ENCODE measurements at places on chromosomes 2 and 18.

- no peak for DNase-seq
These were observed 34.9 kb upstream of the RNF138 start for GRCh38 chr18:32056613-32057358.

GRCh38 chr18:45566025-45566740 is 49.1 kb upstream of the SLC14A2 start:
- DNase-seq, result peak; percentile 91

- DNase-seq, result no peak
These were observed 6.2 kb downstream of the ANKRD23 start for GRCh38 chr2:96837575-96837974.

DNA sequence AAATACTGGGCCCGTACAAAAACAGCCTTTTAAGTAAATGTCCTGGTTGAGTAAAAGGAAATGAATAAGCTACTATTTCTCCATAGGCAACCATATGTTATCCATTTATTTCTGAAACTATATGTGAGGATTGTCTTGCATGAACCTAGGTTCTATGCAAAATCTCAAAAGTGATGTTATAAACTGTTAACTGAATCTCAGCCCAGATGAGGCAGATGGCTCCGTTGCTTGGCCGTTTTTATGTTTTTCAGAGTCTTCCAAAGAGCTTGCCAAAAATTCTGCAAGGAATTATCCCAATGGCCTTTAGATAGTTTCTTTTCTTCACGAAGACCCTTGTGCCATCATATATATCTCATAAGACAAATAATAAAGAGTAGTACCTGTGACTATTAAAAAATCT is 1669.5 kb upstream of the DDX18 start:
- no peak for DNase-seq

GRCh38 chr2:12432985-12433625 is 283.6 kb upstream of the TRIB2 start:
- DNase-seq, result no peak

- no peak for DNase-seq
These were observed 216.8 kb upstream of the HNMT start for GRCh38 chr2:137747509-137747908.

DNA sequence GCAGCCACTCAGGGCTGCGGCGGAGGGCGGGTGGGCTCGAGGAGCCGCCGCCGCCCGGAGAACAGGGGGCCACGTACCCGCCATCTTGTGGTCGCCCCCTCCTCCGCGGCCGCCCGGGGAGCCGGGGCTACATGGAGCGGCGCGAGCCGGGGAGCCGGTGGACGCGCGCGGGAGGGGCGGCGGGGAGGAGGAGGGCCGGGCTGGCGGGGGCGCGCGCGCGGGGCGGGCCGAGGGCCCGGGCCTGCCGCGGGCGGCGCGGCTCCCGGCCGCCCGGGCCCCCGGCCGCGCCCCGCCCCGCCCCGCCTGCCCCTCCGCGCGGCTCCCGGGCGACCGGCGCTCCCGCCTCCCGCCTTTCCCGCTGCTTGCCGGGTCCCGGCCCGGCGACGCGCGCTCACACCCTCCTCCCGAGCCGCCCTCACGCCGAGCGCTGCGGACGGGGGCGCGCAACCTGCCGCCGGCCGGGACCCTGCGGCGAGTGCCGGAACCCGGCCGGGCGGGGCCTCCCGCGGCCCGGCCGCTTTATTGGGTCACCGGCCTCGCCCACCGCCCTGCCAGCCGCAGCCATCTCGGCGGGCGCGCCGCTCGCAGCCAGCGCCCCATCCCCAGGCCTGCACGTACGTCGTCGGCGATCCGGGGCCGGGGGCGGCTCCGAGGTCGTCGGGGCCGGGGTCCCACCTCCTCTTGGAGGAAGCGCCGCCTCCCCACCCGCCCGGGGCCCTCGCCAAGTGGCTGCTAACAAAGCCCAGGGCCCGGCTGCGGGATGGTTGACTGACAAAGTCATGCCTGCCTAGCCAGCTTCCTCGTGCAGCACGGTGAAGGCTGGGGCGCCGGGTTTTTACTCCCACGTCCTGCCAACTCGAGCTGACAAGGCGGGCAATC is at the start of gene PPP4R1:
TSS of gene PPP4R1 (minus strand) at position 159 of the 879 bp plus-strand sequence. CDS start at position 84, 75 bp downstream.
- DNase-seq, result peak; percentile 93

DNA sequence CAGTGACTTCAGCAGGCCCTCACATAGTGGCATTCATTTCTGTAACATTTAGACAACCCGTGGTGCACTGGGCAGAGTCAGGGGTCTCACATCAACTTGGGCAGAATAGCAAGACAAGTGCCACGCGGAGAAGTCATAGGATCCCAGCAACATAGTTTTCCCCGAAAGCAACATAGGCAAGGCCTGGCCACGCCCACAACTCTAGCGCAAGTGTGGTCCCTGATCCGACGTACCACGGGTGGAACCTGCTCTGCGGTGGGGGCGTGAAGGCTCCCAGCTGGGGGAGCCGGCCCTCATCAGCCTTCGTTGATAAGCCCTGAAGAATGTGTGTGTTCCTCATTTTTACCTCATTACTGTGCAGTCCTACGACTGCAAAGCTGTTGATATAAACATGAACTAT is 261.2 kb downstream of the EIPR1 start:
- DNase-seq, result no peak

DNA sequence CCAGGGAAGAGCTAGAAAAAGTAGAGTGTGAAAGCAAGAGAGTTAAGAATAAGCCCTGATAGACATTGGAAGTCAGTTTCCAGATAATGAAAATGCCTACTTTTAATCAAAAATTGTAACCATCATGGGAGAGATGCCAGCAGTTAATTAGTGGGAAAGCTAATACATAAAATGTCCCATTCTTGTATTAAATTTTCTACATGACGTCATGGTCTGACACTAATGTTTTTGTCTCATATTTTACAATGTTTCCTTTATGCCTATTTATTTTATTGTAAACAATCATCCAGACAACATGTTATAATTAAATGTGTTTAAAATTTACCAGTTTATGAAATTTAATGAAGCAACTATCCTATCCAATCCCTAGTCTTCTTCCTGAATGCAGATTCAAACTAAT is 26.3 kb upstream of the CCDC178 start:
- no peak for DNase-seq

- DNase-seq, result no peak
These were observed 4.9 kb downstream of the DLGAP1 start for GRCh38 chr18:4450065-4450658.

DNA sequence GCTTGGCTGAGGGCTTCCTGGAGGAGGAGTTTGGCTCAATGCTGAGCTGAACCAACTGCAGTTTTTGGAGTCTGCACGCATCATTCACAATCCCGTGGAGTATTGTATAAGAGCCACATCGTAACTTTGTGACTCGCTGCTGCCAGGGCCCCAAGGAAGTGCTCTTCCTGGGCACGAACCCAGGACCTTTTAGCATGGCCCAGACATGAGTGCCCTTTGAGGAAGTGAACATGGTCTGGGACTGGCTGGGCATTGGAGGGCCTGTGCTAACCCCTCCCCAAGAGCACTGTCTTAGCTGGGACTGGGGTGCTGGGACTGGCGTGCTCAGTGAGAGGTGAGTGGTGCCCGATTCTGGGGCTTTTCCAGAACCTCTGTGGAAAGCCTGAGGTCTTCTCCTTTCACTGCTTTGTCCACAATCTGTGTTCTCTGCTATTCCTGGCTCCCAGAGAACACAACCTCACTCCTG is 88.6 kb downstream of the LIPG start:
- no peak for DNase-seq

GRCh38 chr18:76441668-76442412 is 53.2 kb downstream of the ZNF516 start:
- no peak for DNase-seq

DNA sequence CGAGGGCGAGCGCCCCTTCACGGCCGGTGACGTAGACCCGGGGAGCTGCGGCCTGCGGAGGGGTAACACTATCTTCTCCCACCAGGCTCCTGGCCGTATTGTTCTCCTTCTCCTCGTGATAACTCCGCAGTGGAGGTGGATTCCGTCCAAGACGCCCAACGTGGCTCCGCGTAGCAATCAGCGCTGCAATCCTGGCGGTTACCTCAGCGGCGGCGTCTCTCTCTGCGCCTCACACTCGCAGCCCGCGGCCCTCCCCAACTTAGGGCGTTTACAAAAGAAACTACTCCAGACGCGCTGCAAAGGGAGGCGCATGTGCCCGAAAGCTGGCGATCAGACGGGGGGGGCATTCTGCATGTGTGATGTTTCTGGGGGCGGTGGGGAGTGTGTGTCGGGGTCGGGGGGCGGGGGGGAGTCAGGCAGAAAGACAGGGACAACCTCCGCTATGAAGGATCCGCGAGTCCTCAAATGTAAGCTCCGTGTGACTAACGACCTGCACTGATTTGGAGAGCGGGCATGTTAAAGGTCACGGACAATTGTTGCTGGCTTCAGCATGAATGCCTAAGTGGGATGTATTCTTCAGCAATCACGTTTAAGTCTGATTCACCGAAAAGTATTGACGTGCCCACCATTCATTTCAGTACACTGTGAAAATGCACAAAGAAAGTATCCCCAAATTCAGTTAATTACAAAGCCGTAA is 1.3 kb upstream of the ZNF516 start:
- DNase-seq, result peak; percentile 70

- DNase-seq, result no peak
These were observed 90.2 kb downstream of the EHD3 start for GRCh38 chr2:31324016-31324633.

GRCh38 chr18:42745931-42746330 is 369.6 kb downstream of the RIT2 start:
- DNase-seq, result no peak

DNA sequence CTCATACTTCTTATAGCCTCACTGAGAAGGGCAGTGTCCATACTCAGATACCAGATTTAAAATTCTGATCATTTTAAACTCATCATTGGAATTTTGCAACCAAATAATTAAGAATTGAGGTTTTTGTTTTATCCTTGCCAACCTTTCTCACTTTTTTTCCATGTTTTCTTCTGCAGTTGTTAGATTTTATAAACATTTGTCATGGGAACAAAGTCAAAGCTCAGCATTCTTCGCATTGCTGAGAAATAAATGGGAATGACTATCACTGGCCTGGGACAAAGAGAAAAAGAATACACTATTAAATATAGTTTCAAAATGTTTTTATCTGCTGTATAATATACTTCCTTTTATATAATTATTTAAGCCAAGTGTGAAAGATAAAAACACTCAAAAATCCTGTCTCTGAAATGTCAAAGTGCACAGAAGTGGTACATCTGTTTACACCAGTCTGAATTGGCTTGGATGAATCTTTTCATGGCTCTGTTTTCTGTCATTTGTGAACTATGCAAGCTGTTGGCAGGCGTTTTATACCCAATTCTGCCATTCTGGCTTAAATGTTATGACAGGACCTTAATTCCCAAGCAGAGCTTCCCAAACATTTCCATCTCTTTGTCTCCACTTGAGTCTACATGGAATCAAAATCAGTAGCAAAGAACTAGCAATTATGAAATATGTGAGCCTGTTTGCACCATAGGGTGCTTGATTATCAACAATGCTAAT is 249.3 kb upstream of the SYT4 start:
- DNase-seq, result peak; percentile 16

DNA sequence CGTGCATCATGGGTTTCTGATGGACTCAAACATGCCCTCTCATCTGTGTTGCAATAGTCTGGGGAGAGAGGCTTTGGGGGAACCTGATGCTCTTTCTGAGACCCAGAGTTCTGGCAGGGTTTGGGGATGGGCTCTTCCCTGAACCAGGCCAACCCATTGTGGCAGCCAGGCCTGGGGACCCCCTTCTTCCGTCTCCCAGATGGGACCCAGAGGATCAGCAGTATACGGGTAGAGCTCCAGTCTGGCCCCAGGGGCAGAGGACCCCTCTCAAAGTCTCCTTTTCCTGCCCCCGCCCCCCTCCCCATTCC is 333.7 kb downstream of the DYSF start:
- no peak for DNase-seq

- DNase-seq, result no peak
These were observed 148.5 kb downstream of the FHOD3 start for GRCh38 chr18:36446059-36446458.

DNA sequence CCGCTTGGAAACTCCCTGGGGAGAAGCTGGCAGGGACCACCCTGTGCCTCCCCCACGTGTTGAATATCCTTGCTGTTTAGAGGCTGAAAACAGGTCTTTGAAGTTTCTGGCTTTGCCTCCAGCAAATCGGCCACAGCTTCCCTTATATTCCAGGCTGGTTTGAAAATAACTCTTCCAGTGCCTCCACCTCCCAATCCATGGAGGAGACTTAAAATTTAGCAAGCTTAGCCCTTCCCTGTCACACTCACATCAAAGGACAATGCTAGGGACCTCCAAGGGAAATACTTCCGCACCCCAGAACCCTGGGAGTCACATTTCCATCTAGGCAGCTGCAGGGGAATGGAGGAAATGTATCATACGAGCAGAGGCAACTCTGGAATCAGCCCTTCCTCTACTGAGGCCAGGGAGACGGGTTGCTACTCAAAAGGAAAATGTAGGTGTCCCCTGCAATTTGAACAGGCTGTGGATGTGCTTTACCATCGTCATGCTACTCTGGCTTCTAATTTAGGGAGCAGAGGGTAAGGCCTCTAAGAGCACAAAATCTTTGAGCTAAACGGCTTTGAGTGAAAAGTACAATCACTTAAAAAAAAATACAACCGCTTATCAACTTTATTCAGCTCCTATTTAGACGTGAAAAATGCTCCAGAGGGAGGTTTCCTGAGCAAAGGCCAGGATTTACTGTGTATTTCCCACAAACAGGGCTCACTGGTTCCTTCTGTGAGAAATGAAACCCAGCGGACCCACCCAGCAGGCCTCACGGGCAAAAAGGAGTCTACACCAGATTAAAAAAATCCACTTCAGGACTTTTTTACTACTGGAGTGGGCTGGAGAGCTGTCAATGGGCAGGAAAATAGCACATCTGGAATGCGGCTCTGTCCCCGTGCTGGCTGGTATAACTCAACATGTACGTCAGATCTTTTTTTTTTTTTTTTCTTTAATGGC is 49.4 kb upstream of the PKDCC start:
- DNase-seq, result peak; percentile 40

- no peak for DNase-seq
These were observed 1193.4 kb downstream of the DSC3 start for GRCh38 chr18:29849144-29849543.

- DNase-seq, result no peak
These were observed 16.6 kb downstream of the THAP4 start for GRCh38 chr2:241620419-241620769.

- DNase-seq, result peak; percentile 49
These were observed 95.6 kb downstream of the GALNT3 start for GRCh38 chr2:165698444-165698884.

DNA sequence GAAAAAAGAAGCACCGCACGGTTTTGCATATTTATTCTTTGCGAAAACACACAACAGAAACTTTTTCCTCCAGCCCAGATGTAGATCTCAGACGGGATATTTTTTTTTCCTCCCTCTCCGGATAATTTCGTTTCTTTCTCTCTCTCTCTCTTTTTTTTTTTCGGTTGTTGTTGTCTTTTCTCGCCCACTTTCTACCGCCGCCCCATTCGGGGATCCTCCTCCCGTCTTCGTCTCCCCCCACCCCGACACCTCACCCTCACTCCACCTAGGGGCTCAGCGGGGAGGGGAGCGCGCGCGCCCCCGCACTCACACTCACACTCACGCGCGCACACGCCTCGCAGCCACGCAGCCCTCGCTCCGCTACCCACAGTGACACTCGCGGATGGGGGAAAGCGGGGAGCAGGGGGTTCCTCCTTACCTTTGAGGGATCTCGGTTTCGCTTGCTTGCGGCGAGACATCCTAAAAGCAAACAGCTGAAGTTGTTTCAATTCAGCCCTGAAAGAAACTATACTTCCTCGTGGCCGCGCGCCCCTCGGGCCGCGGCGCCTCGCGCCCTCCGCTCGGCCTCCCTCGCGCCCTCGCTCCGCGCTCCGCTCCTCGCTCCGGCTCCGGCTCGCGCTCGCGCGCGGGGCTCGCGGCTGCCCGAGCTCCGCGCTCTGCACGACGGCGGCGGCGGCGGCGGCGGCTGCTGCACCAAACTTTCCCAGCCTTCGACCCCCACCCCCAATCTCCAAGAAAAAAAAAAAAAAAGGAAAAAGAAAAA is 1.3 kb downstream of the ZNF521 start:
- DNase-seq, result peak; percentile 67

GRCh38 chr2:239300242-239300641 is 100.6 kb downstream of the HDAC4 start:
- no peak for DNase-seq
